D721Med (cell line): ENCODE measurements at places on chromosomes 16 and 17.

- DNase-seq = no peak
These were observed 2.0 kb downstream of the TBC1D10B start for GRCh38 chr16:30368122-30368791.

GRCh38 chr16:78137782-78138616 lies 38.5 kb downstream of the WWOX start:
- DNase-seq = no peak

DNA sequence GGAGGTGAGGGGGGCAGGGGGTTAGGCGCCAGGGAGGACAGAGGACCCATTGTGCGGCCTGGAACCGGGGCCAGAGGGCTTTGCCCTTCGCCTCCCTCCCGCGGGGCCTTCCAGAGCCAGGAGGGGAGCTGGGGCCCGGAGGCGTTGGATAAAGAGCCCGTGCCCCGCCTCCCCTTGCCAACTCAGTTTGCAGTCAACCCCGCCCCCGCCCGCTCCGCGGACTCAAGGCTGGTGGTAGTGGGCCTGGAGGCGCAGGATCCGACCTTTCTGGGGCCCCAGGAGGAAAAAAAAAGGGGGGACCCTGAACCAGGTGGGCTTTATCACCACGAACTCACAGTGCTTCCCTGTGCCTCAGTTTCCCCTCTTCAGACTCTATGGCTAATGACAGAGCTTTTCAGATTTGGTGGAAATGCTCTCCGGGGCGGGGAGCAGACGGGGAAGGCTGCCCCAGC lies 2.0 kb upstream of the SPHK1 start:
- no peak for DNase-seq

DNA sequence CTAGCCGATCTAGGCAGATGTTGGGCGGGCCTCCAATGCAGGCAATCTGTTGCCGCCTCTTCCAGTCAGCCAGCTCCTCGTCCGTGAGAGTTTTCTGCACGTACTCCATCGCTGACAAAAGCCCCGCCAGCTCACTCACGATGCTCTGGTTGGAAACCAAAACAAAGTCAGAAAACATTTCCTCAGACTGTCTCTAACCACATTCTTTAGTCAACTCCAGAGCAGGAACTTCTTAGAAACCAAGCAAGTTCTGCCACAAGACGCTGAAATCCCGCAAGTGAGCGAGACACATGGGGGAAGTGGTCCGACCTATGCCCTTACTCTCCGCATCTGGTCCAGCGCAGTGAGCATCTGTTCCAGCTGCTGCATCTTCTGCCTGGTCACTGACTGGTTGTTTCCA lies 49.1 kb downstream of the STAT5A start:
- no peak for DNase-seq

- no peak for DNase-seq
These were observed 17.0 kb upstream of the CDH15 start for GRCh38 chr16:89154390-89155183.

GRCh38 chr17:20241855-20242254 lies 225.5 kb downstream of the LGALS9B start:
- DNase-seq = no peak

DNA sequence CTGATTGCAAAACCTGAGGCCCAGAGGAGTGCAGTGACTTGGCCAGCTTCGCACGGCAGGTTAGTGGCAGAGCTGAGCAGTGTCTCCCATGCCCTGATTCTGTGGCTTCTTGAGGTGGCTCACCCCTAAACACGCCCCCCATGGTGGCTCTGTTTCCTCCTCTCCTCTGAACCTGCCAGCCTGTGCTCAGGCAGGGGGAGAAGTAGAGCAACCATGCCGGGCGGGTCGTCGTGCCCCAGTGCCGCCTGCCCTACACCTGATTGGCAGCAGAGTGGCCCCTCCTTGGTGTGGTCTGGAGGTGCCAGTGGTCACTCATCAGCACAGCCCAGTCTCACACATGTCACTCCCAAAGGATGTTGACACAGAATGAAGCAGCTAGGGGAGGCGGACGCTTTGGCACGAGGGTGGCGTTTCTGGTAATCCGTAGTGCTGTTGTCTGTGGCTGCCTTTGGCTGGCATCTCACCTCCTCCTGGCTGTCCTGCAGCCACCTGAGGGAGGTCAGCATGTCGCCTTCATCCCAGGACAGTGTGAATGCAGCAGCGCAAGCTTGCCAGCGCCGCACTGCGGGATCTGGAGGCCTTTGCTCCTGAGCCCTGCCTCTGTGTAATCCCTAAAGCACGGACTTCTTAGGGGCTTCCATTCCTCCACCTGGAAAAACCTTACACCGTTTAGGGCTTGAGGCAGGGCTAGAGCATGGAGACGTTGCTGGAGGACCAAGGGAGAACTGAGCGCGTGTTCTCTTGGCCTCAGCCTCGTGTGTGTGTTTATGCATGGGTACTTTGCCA lies 294.7 kb downstream of the SEC14L1 start:
- DNase-seq = no peak

DNA sequence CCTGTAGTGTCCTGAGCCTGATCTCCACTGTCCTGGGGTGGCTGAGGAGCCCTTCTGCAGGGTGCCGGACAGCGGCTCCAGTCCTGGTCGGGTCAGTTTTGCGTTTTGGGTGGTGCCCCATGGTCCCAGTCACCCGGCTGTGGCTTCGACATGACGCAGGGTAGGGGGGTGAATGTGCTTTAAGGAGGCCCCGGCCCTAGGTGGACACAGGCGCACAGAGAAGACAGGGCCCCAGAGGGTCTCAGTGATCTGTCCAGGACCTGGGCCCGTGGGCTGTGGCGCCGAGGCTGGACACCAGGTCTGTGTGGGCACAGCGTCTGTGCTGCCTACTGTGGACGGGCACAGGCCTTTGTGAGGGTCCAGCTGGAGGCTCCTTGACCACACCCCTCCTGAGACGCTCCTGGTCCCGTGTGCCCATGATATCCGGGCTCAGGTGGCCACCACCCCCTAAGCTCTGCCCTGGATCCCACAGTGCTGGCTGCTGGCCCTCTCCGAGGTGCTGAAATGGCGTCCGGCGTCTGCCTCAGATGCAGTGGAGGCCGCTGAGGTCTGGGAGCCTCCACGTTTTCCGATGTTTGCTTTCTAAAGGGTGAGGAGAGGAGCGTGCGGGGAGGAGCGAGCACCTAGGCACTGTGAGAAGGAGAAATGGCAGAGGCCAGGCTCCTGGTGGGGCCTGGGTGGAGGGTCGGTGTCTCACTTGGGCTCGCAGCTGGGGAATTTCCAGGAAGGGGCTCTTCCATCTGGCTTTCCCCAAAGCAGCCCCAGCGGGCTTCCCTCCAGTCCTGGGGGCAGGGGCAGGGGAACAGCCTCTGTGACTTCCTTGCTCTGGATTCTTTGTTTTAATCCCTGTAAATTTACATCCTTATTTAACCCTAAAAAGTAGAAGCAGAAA lies 56.1 kb upstream of the ACSF3 start:
- no peak for DNase-seq

- no peak for DNase-seq
These were observed 40.7 kb downstream of the CUEDC1 start for GRCh38 chr17:57914273-57915142.

DNA sequence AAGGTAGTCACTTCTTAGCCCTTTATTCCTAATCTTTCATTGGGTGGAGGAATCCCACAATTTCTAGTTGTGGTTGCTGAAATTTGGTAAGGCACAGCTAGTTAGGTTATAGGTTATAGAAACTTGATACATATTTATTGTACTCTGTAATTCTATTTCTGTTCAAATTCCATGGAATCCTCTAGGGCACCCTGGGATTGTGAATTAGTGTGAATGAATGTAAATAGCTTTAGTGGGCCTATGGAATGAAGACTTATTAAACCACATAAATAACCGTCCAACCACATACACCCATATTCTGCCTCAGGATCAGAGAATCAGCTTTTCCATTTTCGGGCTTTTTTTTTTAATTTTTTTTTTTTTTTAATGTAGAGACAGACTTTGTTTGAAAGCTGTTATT lies 9.2 kb downstream of the TANC2 start:
- DNase-seq = no peak

GRCh38 chr16:73086108-73086507 lies 38.2 kb upstream of the ZFHX3 start:
- DNase-seq = no peak

DNA sequence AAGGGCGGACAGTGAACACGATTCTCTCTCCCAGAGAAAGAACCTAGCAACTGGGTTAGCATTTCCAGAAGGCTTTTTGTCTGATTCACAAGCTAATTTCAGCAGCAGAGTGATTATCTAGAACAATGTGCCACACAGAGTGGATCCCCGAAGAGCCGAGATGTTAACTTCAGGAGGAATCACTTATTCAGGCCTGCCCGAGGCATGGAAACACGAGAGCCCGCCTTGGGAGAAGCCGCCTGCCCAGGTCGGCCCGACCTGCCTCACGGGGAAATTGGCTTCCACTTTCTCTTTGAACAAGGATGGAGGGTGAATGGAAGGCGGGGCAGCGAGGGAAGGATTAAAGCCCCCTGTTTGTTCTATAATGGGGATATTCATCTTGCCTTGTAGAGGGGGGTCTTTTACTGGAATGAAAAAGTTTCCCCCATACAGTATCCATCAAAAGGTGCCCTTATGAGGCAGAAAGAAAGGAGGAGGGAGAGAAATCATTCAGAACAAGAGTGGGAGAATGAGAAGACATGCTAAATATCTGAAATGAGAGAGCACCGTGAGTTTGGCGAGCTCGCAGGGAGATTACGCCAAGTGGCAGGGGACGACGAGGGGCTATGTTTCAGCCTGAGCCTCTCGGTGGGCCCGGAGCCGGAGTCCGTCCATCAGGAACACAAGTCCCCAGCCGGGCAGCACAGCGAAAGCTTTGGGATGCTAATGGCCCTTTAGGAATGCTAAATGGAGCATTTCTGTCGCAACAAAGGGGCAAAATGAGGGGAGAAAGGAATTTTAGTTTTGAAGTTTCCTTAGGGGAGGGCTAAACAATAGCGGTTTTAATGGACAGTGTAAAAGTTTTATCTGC lies 33.0 kb downstream of the NTN1 start:
- no peak for DNase-seq

- no peak for DNase-seq
These were observed 1.2 kb downstream of the ZACN start for GRCh38 chr17:76079956-76080767.

- DNase-seq = no peak
These were observed 42.3 kb upstream of the CCNF start for GRCh38 chr16:2386990-2387389.

GRCh38 chr17:6179017-6179416 lies 108.8 kb downstream of the WSCD1 start:
- DNase-seq = no peak

- DNase-seq = no peak
These were observed 74.4 kb downstream of the RPH3AL start for GRCh38 chr17:278055-278675.

DNA sequence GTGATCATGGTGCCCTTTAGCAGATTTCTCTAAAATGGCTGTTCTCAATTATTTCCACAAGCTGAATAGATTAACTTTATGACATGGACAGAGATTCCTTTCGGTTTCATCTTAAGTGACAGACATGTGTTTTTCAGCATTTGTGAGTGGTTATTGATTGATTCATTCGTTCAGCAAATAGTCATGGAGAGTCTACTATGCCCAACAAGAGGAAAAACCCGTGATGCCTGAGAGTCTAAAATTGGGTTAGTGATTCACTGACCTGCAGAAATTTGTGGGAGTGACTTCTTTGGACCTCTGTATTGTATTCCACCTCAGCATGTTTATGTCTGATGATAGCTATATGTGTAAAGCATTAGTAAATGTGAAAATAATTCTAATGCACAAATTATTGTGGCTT lies 28.0 kb upstream of the DUSP14 start:
- no peak for DNase-seq

DNA sequence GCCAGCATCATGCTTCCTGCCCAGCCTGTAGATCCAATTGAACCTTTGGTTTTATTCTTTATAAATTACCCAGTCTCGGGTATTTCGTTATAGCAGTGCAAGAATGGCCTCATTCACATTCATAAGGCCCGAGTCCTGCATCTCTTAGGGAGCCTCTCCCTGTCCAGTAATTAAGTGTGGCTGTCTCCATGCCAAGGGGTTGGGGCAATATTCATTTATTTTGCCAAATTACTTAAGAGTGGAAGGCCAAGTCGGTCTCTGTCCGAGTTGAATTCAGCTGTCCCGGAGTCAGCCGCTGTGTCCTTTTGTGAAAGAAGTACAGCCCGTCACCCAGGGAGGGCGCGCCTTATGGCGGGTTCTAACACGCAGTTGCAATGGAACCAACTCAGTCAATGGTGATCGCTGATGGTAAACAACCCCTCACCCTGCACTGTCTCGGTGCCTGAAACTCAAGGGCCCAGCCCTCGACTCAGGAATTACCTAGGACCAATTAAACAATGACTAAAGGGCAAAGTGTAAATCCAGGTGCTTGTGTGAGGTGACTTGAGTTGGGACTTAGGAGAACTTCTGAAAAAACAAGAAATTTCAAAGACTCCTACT lies 22.2 kb downstream of the KIAA0513 start:
- DNase-seq = no peak

- no peak for DNase-seq
These were observed 36.3 kb downstream of the GRB7 start for GRCh38 chr17:39774047-39774446.

- DNase-seq = no peak
These were observed 167.3 kb upstream of the GSE1 start for GRCh38 chr16:85445779-85446222.

GRCh38 chr17:12739500-12739899 lies 49.8 kb upstream of the ARHGAP44 start:
- no peak for DNase-seq

- DNase-seq = no peak
These were observed 7.0 kb downstream of the CD2BP2 start for GRCh38 chr16:30348113-30348512.

DNA sequence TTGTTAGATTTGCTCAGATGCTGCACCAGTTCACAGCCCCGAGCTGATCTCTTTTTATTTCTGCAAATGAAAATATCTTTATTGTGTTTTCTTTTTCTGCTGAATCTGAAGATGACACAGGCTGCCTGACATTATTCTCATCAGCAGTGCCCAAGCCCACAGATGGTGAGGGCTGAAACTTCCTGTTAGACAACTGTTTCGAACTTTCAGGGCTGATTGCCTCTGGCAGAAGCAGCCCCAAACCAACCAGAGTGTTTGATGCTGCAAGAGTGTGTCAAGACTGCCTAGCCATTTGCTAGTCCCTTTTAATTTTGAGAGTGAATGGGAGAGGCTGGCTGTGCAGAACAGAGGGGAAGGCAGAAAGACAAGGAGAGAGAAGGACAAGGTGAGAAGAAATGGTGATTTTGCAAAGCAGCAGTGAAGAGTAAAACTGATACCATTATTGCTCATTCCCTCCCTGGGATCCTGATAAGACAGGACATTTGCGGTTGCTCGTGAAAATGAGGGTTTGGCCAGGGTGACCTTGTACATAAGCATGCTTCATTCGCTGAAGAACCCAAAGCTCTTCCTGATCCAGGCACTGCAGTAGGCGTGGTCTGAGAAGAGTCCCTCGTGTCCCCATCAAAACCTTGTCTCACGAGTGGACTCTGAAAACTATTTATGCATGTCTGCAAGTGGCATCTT lies 77.2 kb downstream of the TMEM114 start:
- no peak for DNase-seq

DNA sequence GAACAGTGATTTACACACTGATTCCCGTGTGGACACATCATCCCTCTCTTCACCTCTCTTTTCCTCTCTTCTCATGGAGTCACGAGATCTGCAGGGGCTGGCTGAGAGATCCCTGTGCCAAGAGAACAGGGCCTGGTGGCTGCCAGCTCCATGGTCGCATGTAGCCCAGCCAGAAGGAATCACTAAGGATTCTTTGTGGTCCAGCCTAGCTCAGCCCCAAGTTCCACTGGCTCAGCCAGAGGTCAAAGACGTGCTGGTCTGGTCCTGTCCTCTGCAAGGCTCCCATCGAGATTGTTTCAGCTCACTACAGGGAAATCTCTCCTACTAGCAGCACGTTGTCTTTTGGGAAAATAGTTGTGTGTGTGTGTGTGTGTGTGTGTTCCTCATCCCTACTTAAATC lies 66.4 kb downstream of the NDEL1 start:
- no peak for DNase-seq

GRCh38 chr16:67431775-67432505 lies 1.0 kb downstream of the HSD11B2 start:
- no peak for DNase-seq
